ENCODE measurements at places on chromosomes 16 and 17.

DNA sequence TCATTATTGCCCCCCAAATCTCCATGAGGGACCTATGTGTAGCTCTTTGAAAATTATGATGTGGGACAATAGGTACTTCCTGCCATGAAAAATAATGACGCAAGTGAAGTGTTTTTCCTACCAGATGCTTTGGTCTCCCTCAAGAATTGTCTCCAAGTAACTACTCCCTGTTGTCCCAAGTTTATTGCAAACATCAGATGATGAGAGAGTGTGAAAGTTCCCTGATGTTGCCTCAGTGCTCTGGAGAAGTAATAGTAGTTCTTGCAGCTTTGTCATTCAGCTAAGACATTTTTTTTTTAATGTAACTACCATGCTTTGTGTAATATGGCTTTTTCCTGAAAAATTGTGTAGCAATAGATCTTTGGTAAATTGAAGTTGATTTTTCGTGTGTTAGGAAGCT lies 20.1 kb downstream of the LPCAT2 start:
- DNase-seq: no peak
- H3K27ac ChIP-seq: no peak overlapping the region
- no peaks in the 10 kb centered on the region for H3K27me3 ChIP-seq
- no peaks in the 10 kb centered on the region for H3K36me3 ChIP-seq
- H3K4me1 ChIP-seq: no peaks in the 10 kb centered on the region

- H3K4me3 ChIP-seq: no peak overlapping the region
- no peaks in the 10 kb centered on the region for H3K4me1 ChIP-seq
- peaks cover 97% of the 10 kb centered on the region for H3K36me3 ChIP-seq
- DNase-seq: no peak
- H3K27me3 ChIP-seq: no peaks in the 10 kb centered on the region
Observed at GRCh38 chr17:75619506-75620431, 13.5 kb upstream of the SMIM5 start.

DNA sequence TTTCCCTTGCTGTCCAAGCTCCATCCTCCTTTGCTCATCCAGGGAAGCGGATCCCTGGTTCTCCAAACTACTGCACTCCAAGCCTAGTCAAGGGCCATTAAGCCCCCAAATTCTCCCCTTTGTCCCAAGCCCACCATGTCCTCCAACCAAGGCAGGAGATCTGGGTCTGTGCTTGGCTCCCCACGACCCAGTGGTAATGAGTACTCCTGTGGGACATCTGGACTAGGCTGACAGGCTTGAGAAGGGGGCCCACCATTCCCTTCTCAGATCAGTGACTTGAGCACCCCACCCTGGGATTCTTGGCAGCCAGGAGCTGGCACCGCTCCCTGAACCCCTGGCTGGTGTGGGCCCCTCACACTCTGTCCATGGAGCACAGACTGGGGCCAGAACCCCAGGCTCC lies 17.1 kb downstream of the OSBPL7 start:
- no peak for DNase-seq
- H3K4me1 ChIP-seq: no peaks in the 10 kb centered on the region
- H3K4me3 ChIP-seq: no peak overlapping the region
- H3K27me3 ChIP-seq: peaks cover 25% of the 10 kb centered on the region

DNA sequence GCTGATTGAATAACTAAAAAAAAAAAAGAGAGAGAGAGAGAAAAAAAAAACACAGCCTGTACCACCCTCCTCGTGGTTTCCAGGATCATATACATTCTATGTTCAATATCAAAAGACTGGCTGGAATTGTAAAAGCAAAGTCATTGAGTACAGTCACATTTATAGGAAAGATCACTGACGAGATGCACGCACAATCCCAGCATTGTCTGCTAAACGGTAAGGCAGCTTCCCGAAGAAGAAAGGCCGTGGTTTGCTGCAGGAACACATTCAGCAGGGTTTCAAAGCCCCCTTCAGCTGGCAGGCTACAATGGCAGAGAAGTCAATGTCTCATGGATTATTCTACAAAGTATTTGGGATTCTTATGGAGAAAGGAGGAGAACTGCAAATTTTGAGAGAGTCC lies 9.3 kb downstream of the NQO1 start:
- H3K4me1 ChIP-seq: no peaks in the 10 kb centered on the region
- DNase-seq: no peak
- no peak overlapping the region for H3K27ac ChIP-seq
- H3K4me3 ChIP-seq: no peak overlapping the region
- no peaks in the 10 kb centered on the region for H3K27me3 ChIP-seq

DNA sequence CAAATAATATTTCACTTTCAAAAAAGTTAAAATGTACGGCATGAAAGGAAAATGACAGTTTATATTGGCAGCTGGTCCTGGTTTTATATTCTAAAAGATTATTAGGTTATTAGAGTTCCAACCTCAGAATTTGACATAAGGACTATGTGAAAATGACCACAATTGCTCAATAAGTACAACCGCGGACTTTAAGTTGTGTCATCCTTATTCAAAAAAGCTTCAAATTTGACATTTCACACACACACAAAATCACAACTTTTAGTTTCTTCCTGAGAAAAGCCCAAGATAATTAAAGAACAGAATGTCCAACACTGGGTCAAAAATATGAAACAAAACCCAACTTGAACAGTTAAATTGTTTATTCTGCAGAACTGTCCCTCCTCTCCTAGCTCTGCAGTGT lies 133.2 kb upstream of the AXIN2 start:
- no peak overlapping the region for H3K4me3 ChIP-seq
- no peak for DNase-seq
- no peak overlapping the region for H3K27ac ChIP-seq
- H3K36me3 ChIP-seq: no peaks in the 10 kb centered on the region
- no peaks in the 10 kb centered on the region for H3K27me3 ChIP-seq

GRCh38 chr17:59534583-59534982 lies 30.8 kb upstream of the DHX40 start:
- no peak for DNase-seq
- H3K4me1 ChIP-seq: no peaks in the 10 kb centered on the region
- H3K27ac ChIP-seq: no peak overlapping the region
- H3K4me3 ChIP-seq: no peak overlapping the region
- H3K27me3 ChIP-seq: no peaks in the 10 kb centered on the region

- H3K4me3 ChIP-seq: no peak overlapping the region
- H3K4me1 ChIP-seq: no peaks in the 10 kb centered on the region
- no peak overlapping the region for H3K27ac ChIP-seq
- peaks cover 7% of the 10 kb centered on the region for H3K27me3 ChIP-seq
- DNase-seq: no peak
Observed at GRCh38 chr17:78557598-78558039, 19.6 kb downstream of the DNAH17 start.

- no peaks in the 10 kb centered on the region for H3K4me1 ChIP-seq
- H3K4me3 ChIP-seq: no peak overlapping the region
- no peaks in the 10 kb centered on the region for H3K36me3 ChIP-seq
- H3K27ac ChIP-seq: no peak overlapping the region
Observed at GRCh38 chr16:52069866-52070265, 477.1 kb downstream of the TOX3 start.

DNA sequence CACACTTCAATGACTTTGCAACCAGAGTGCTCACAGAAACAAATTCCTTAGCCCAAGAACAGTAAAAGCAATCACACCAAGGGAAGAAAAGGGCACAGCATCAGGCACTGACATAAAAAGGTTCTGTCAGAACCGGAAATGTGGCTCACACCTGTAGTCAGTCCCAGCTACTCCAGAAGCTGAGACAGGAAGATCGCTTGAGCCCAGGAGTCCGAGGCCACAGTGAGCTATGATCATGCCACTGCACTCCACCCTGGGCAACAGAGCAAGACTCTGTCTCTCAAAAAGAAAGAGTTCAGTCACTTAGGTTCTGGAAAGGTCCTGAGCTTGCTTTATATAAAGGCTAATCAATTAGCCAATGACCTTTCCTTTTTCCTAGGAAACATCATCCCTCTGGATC lies 22.7 kb downstream of the YWHAE start:
- no peak overlapping the region for H3K4me3 ChIP-seq
- H3K27me3 ChIP-seq: no peaks in the 10 kb centered on the region
- peak overlapping the region; percentile 64 for H3K27ac ChIP-seq
- H3K4me1 ChIP-seq: peaks cover 70% of the 10 kb centered on the region
- H3K36me3 ChIP-seq: peaks cover 11% of the 10 kb centered on the region
- DNase-seq: no peak

DNA sequence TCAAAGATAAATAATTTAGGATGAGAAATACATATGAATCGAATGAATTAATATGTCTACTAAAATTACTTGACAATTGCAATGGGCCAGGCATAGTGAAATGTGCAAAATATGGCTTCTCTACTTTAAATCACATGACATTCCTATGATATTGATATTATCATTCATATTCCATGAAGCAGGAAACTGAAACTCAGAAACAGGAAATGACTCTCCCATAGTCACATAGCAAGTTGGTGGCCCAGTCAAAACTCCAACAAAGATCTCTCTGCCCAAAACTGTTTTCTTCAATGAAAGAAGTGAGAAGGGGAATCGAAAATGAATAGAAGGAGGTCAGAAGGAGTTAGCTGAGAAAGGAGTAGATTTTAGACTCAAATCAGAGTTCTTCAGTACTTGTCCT lies 272.2 kb downstream of the CDH8 start:
- no peak overlapping the region for H3K27ac ChIP-seq
- H3K4me3 ChIP-seq: no peak overlapping the region
- DNase-seq: no peak
- no peaks in the 10 kb centered on the region for H3K27me3 ChIP-seq

DNA sequence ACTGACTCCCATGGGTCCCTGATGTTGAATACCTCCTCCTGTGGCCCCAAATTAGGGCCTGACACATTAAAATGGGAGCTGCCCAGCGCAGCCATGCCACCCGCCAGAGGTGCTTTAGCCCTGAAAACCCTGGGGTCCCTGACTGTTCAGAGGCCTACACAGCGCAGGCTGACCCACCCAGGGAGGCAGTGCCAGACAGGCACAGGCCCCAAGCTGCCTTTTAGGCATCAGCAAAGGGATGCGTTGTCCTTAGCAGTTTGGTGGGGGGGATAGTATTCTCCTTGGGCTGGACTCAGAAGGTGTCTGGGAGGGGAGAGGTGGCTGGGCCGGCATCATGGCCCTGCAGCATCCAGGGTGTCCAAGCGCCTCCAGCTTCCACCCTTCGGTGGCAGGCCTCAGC lies 1.4 kb downstream of the RAPGEFL1 start:
- no peaks in the 10 kb centered on the region for H3K4me1 ChIP-seq
- H3K27me3 ChIP-seq: no peaks in the 10 kb centered on the region
- DNase-seq: no peak
- H3K4me3 ChIP-seq: no peak overlapping the region
- no peak overlapping the region for H3K27ac ChIP-seq

- H3K4me1 ChIP-seq: no peaks in the 10 kb centered on the region
- no peak for DNase-seq
- no peak overlapping the region for H3K27ac ChIP-seq
- no peaks in the 10 kb centered on the region for H3K36me3 ChIP-seq
- H3K4me3 ChIP-seq: no peak overlapping the region
Observed at GRCh38 chr16:58094791-58095574, 34.2 kb downstream of the CFAP20 start.

GRCh38 chr17:73358668-73359067 lies 46.9 kb upstream of the CDC42EP4 start:
- no peak for DNase-seq
- H3K27me3 ChIP-seq: no peaks in the 10 kb centered on the region
- peaks cover 15% of the 10 kb centered on the region for H3K4me1 ChIP-seq
- no peak overlapping the region for H3K4me3 ChIP-seq
- H3K36me3 ChIP-seq: no peaks in the 10 kb centered on the region
- H3K27ac ChIP-seq: no peak overlapping the region

DNA sequence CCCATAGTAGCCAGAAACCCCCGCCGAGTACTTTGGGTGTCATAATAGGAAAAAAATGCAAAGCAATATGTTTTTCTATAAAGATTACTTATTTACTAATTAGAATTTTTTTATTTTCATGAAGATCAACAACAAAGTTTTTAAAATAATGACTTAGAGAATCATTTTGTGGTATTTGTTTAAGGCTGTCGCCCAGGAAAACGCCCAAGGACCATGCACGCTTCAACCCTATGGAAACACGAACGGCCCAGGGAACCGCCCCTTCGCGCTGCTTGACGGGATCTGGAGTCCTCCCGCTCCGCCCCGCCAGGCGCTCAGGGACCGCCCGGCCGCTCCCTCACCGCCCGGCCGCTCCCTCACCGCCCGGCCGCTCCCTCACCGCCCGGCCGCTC lies 408 bp upstream of the KPNA2 start:
- H3K36me3 ChIP-seq: peaks cover 26% of the 10 kb centered on the region
- no peaks in the 10 kb centered on the region for H3K27me3 ChIP-seq
- peaks cover 16% of the 10 kb centered on the region for H3K4me1 ChIP-seq
- H3K27ac ChIP-seq: peak overlapping the region; percentile 25
- peak; percentile 96 for DNase-seq

DNA sequence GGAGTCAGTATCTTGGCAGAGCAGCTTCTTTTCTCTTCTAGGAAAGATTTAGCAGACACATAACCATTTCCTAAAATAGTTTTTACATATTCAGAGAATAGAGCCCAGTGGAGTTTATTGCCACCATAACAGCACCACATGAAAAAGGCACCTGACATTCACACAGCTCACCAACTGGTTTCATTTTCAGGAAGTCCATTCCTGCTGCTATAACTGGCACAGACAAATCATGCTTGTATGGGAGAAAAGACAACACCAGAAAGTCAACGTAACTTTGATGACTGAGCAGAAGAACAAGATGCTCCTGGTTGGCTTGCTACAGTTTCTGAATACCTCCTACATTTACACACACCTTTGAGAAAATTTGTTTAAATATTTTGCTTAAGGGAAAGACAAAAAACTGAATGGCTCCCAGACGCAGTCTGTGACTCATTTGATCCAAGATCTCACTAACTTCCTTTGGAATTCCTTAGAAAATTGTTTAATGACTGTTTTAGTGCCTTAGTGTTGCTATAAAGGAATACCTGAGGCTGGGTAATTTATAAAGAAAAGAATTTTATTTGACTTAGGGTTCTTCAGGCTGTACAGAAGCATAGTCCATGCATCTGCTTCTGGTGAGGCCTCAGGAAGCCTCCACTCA lies 1380.6 kb downstream of the CDH8 start:
- H3K4me3 ChIP-seq: no peak overlapping the region
- H3K27me3 ChIP-seq: no peaks in the 10 kb centered on the region
- H3K4me1 ChIP-seq: no peaks in the 10 kb centered on the region
- H3K27ac ChIP-seq: no peak overlapping the region
- DNase-seq: no peak

DNA sequence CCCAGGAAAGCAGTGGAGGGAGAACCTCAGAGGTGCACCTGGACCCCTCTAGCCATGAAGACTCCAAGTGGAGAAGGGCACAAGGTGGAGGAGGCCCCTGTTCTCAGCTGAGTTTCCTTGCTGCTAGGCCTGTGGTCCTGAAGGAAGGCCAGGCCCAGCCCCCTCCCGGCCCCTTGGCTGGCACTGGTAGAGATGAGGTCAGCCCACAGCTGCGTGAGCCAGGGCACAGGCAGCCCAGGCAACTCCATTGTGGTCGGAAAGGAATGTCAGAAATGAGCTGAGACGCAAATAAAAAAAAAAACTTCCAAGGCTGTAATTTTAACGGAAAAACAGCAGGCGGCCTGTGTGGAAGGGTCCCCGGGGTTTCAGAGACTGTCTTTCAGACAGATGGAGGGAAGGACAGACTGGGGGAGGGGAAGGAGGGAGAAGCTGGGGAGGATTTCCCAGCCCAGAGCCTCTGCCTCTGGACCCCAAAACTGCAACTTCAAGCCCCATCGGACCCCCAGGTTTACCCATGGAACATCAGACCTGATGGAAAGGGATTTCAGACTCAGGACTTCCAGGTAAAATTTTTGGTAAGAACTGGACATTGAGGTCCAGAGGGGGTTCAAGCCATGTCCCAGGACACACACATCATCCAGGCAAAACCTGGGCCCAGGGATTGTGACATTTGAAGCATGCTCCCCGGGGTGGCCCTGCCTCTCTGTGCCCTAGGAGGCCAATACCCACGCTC lies 25.6 kb upstream of the MRPS23 start:
- H3K4me3 ChIP-seq: peak overlapping the region; percentile 43
- H3K27me3 ChIP-seq: no peaks in the 10 kb centered on the region
- peak; percentile 94 for DNase-seq
- H3K36me3 ChIP-seq: peaks cover 41% of the 10 kb centered on the region
- peak overlapping the region; percentile 84 for H3K27ac ChIP-seq

Measured in tibial artery (tissue), 4 donors.